Neural crest cell (in vitro differentiated cells): ENCODE measurements at places on chromosomes 12 and 14.
A peak's percentile ranks its signal among the peaks of the same experiment; 100 is the strongest.

- DNase-seq = no peak
Measured at GRCh38 chr12:106341086-106341877, 16.3 kb upstream of the POLR3B start.

- no peak for DNase-seq
Measured at GRCh38 chr14:100553471-100553870, 33.7 kb downstream of the BEGAIN start.

DNA sequence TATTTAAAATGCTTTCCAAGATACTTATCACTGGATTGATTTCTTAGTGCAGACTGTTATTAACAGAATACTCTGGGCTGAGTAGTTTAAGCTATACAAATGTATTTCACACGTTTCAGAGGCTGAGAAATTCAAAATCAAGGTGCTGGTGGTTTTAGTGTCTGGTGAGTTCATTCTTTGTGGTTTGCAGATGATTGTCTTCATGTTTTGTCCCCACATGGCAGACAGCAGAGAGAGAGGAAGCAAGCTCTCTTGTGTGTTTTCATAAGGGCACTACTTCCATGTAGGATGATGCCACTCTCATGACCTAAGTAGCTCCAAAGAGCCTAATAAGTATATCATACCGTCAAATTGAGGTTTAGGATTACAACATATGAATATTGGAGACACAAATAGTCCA is 1348.9 kb upstream of the FLRT2 start:
- DNase-seq = no peak

DNA sequence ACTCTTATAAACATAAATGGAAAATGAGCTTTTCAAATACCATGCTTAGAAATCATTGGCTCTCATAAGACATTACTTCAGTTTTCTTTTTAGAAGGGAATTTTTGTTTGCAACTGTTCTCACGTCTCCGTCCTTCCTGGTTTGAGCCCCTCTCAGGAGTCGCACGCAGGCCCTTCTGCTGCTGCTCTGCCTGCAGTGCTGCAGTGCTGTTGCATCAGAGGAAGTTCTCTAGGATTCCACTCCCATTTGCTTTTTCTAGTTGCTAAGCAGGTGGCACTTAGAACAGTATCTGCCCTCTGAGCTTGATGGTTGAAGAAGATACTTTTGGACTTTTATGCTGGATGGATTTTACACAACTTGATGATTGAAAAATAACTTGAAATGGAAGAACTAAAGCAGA is 70.8 kb downstream of the SCN8A start:
- no peak for DNase-seq

DNA sequence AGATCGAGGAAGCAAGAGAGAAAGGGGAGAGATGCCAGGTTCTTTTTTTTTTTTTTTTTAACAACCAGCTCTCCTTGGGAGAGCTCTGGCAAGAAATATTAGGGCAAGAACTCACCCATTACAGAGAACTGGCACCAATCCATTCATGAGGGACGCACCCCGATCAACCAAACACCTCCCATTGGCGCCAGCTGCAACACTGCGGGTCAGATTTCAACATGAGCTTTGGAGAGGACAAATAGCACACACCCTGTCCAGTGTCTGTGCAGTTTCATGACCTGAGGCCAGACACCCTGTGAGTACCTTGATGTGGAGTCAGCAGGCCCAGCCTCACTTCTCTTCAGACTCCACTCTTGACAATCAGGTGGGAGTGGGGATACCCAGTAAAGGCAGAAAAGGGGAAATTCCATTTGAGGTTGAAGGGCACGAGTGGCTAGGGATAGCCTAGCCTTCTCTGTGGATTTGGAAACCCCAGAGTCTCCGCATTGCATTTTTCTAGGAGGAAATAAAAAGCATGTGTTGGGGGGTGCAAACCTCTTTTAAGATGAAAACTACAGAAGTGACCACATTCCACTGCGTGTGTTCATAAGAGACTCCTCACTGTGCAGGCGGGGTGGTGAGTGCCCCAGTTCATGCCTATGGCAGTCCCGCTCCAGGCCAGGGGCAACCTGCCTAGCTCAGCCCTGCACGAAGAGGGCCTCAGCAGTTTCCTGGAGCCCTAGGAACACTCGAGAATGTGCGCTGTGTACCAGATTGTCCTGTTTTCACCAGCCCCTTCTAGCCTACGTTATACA is 42.4 kb upstream of the GPATCH2L start:
- no peak for DNase-seq

DNA sequence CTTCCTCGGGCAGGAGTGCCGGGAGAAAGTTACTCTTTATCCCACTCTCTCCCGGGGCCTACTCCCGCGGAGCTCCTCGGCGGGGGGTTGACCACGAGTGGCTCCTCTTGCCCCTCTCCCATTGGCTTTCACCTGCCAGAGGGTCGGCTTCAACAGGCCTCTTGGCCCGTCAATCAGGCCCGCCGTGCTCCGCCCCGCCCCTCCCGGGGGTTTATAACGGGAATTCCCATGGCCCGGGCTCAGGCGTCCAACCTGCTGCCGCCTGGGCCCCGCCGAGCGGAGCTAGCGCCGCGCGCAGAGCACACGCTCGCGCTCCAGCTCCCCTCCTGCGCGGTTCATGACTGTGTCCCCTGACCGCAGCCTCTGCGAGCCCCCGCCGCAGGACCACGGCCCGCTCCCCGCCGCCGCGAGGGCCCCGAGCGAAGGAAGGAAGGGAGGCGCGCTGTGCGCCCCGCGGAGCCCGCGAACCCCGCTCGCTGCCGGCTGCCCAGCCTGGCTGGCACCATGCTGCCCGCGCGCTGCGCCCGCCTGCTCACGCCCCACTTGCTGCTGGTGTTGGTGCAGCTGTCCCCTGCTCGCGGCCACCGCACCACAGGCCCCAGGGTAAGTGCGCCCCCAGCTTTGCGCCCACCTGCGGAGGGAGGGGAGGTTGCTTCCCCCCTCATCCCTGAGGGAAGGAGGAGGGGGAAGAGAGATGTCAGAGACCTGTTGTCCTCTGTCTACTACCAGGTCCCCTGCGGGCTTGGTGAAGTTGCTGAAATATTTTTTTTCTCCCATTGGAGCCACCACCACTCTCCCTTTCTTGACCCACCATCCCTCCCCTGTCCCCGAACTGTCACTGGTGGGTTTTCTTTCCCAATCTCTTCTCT is at the start of gene SMOC1:
Gene SMOC1, plus strand, starts transcription at position 242 of the 869 bp plus-strand sequence. Its CDS starts 263 bp downstream, at position 505.
- peak; percentile 89 for DNase-seq
